ENCODE measurements at places on chromosomes 7 and 10.

- DNase-seq: no peak
Observed at GRCh38 chr7:127891144-127891543, 140.1 kb downstream of the LRRC4 start.

- DNase-seq: no peak
Observed at GRCh38 chr7:4738711-4739527, 36.5 kb upstream of the AP5Z1 start.

DNA sequence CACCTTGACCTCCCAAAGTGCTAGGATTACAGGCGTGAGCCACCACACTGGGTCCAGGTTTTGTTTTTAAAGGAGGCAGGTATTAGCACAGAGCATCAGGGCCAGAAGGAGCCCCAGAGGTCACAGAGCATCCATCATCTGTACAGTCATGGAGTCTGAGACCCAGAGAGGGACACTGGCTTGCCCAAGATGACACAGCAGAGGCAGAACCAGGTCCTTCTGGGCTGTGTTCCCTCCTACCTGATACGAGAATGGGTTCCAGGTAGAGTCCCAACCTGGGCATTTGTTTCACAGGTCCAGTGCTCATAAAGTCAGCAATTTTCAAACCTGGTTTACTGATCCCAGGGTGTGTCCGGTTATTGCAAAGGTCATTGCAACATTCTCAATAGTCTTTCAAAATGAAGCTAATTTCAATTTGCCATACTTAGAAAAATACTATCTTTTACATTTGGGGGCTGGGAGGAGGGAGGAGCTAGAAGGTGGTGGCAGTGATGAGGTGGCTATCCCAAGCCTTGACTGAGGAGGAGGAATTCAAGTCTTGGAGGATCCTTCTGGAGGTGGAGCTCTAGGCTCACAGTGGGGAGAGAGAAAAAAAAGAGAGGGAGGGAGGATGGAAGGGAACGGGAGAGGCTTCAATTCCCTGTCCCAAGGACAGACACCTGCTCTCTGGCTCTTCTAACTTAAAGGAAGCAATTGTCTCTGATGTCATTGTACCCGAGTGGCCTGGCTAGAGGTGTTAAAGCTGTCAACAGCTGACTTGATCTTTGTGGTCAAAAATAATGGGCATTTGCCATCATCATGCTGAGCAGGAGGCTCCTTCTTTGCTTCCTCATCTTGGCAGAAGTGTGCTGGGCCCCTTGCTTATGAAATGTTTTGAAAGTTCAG is 8.1 kb downstream of the MXI1 start:
- DNase-seq: no peak

- DNase-seq: no peak
Observed at GRCh38 chr10:120613180-120613579, 156.2 kb downstream of the PLPP4 start.

GRCh38 chr7:31805209-31805818 is 118.3 kb downstream of the PPP1R17 start:
- DNase-seq: no peak

DNA sequence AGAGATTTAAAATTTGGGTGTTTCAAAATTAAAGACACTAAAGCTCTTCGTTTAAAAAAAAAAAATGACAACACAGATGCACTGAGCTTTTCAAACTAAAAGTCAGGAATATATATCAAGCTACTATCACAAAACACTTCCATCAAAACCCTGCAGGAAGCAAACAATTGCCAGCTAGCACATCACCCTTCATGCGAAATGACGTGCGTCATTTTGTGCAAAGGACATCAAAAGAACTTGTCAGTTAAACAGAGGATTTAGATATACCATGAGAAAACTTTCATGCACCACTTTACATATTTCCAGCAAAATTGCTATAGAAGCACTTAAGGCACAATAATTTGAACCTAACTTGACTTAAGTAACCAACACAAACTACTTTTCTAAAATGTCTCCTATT is 264.7 kb downstream of the GRM8 start:
- DNase-seq: no peak

DNA sequence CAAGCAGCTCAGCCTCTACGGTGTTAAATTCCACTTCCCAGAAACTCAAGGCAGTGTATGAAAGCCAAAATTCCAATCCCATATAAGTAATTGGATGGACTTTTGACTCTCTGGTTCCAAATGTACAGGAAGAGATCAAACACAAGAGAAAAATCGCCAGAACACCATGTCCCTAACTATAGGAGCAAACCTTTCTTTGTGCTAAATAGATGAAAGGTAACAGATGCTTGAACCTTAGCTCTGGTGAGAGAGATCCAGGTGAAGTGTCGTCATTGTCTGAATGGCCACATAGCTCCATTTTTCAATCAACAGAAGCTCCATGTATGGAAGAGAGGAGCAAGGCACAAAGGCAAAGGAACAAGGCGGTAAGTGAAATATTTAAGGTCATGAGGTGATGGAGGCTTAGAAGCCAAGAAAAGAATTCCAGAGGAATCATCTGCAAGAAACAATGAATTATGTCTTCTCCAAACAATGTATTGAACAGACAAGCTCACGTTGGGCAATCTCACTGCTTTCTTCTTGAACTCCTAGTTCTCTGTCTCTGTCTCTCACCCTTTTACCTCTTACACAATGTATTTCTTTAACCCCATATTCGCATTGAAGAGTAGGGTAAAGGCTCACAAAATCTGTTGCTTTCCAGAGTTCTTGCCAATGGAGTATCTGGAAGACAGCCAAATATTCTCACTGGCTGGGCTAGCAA is 585.1 kb downstream of the GATA3 start:
- peak; percentile 32 for DNase-seq

- peak; percentile 32 for DNase-seq
Observed at GRCh38 chr7:13144673-13145072, 457.2 kb downstream of the ARL4A start.

GRCh38 chr10:4755286-4755989 is 70.6 kb upstream of the AKR1E2 start:
- DNase-seq: no peak

Data from hindlimb muscle (tissue), 1 donor.